NCI-H2081 treated with DMSO at 0.1 percent for 48 hours (cell line): ENCODE measurements at places on chromosomes 4 and X.

DNA sequence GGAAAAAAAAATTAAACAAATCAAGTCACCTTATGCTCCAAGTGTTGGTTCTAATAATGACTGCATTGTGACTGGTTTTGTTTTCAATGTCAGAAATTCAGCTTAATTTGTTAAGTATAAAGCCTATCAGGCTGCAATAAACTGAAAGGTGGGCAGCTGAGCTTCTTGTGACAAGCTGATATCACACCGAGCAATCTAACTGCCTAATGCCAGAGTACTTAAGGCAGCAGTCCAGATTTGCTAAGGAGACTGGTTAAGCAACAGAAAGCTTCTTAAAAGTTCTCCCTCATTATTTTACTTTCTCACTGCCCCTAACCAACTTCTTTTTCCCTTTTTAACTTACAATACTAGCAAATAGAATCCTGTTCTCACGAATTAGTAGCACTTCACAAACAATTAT is 201.0 kb downstream of the MAB21L2 start:
- DNase-seq, result no peak

DNA sequence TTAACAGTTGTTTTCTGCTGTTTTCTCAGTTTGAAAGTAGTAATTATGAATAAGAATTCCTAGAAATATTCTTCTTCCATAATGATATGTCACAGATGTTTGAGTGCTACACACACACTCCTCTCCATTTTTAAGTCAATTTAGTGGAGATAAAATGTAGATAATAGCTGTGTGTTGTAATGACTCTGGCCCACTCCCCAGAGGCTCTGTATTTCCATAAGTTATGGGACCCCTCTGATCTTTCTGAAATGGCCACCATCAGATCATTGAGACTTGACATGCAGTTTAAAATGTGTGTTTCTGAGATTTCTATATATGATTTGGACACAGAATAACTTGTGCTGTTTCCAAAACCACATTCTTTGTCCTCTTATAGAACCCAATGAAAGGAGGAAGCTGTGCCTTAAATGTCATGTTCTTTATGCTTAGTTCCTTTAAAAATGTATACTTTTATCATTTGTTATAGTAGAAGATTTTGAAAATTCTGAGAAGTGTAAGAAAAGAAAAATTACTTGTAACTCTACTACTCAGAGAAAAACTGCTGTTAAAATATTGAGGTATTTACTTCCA is 46.4 kb downstream of the GAB1 start:
- no peak for DNase-seq

- no peak for DNase-seq
Measured at GRCh38 chr4:76301775-76302162, 4.8 kb upstream of the STBD1 start.

- no peak for DNase-seq
Measured at GRCh38 chr4:113643505-113643904, 118.0 kb downstream of the CAMK2D start.

DNA sequence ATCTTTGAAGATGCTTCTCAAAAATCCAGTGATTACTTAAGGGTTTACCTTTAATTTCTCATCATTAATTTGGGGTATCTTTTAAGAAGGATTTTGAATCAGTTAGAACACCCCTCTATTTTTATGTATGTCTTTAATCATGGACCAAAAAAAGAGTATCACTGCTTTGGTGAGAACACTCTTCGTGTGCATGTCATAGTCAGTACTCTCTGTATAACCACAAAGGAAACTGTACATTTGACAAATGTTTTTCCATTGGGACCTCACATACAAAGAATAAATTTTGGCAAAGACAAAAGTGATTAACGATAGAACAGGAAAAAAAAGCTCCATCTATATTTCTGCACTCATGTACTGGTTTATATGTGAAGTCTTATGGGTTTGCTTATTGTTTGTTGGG is 31.3 kb downstream of the FAM241A start:
- no peak for DNase-seq

- DNase-seq, result no peak
Measured at GRCh38 chrX:38220415-38221390, at the start of gene SRPX. Gene SRPX (minus strand): TSS chrX:38220871. CDS start chrX:38220792, 79 bp downstream.

DNA sequence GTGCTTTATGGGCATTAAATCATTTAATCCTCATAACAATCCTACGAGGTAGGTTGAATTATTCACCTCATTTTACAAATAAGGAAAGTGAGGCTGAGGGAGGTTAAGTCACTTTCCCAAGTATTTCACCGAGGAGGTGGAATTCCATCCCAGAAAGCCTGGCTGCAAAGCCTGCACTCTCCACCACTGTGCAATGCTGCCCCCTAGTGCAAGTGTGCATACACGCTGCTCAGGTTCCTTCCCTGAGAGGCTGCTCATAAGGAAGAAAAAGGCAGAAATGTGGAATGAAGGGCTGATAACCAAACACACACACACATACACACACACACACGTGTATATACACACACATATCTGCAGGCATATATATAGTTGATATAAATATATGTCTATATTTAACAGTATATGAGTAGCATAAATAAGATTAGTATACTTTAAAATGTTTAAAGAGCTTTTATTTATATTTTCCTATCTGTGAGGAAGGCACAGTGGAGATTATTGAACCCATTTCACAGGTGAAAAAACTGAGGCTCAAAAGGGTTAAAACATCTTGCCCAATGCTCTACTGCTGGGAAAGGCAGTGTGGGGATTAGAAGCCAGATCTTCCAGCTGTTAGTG is 714.5 kb upstream of the TENM3 start:
- DNase-seq, result no peak

GRCh38 chrX:139844163-139844562 is 88.7 kb downstream of the ATP11C start:
- no peak for DNase-seq

- no peak for DNase-seq
Measured at GRCh38 chr4:122665161-122665929, 44.5 kb upstream of the IL21 start.

- DNase-seq, result no peak
Measured at GRCh38 chrX:20500949-20501348, 234.2 kb upstream of the RPS6KA3 start.

GRCh38 chr4:22962295-22962694 is 269.6 kb downstream of the GBA3 start:
- DNase-seq, result no peak

GRCh38 chr4:40788331-40788730 is 38.6 kb downstream of the NSUN7 start:
- DNase-seq, result no peak

- DNase-seq, result no peak
Measured at GRCh38 chr4:3436798-3437581, 4.8 kb upstream of the HGFAC start.

GRCh38 chrX:132563976-132564375 is 75.1 kb upstream of the MBNL3 start:
- DNase-seq, result no peak

DNA sequence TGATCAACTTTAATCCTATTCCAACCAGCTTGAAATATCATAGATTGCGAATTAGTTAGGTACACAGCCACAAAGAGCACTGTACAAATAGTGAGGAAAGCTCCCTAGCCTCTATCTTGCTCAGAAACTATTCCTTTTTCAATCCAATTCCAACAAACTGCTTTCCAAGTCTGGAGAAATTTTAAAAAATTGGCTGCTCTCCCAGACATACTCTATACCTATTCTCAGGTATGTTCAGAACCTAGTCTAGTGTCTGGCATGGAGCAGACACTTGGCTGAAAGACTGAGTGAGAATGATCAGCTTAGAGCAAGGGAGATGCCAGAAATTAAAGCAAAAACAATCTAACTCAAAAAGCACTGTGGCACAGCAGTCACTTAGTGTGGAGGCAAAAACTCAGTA is 105.9 kb downstream of the SLC10A7 start:
- no peak for DNase-seq

DNA sequence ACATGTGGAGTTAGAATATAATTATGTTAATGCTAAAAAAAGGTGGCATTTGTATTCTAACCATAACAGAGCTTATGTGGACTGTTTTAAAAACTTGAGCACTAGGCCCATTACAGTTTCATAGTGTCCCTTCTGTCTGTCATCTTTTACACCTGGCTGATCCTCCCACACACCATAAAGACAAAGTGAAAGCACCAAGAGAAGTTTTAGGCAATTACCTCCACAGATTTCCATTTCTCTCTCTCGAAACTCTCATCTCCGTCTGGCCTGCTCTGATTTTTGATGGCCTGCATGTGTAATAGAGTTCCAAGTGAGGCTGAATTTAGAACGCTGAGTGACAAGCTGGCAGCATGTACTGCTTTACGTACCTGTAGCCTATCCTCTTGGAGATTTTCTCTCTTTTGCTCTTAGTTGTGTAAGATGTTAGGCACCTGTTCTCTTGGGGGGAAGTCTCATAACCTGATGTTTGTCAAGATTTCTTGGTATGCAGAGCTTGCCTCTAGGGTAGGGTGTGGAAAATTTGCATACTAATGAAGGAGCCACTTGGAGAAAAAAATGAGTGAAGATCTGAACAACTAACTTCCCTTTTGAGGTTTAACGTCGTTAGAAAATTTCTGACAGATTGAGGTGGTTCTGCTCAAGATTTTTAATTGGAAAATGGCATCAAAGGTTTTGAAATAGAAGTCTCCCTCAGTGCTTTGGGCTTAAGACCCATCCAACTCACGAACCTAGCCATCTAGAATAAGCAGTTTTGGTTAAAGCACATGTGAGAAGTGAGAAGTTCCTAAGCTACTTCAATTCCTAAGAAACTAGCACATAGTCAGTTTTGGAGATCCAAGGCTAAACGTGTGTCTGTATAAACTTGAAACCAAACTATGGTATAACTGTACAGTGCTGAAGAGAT is 57.6 kb upstream of the RAP1GDS1 start:
- DNase-seq, result no peak

DNA sequence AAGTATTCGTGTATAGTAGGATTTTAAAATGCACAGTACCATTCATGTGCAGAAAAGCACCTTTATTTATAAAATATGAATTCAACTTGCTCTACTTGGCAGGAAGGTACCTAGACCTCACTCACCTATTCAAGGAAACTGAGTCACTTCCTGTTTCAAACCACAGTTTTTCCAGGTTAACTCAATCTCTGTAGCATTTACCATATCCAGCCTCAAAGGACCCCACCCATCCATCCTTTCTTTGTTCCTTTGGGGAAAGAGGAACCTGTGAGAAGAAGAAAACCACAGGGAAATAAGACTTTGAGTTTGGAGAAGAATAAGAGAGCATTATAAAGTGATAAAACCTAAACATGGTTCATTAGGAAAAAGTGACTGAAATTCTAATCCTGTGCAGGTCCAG is 250.7 kb downstream of the CBR4 start:
- DNase-seq, result no peak

DNA sequence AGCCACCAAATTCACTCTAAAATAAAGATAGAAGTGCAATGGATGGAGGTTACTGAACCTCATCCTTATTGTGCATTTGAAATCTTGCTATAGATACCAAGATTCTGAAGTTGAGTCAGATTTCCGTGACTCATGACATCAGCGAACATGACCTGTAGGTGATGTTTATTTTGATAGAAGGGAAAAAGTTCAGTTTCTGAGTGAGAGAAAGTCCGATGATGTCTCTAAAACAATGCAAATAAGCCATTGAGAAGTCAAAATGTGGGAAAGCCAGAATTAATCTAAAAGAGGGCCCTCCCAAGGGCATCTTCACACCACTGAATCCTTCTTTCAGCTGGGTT is 20.0 kb downstream of the PHOX2B start:
- DNase-seq, result no peak

- DNase-seq, result no peak
Measured at GRCh38 chrX:148624951-148625474, 124.6 kb downstream of the AFF2 start.

DNA sequence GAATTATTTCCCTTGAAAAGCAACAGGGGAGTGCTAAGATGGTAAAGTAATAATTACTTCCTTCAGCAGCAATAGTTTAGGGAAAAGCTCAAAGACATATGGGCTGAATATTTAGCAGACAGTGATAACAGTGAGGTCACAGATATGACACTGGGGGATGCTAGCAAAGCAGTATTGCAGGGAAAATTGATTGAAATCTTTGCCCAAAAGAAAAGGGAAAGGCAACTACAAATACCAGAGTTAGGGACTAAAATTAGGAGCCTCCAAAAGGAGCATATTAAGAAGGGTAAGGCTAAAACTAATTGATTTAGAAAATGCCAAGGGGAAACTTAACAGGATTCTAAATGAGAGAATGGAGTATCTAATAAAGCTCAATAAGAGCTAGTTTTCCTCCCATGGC is 1191.3 kb upstream of the TENM3 start:
- no peak for DNase-seq

GRCh38 chrX:20372533-20372932 is 105.8 kb upstream of the RPS6KA3 start:
- no peak for DNase-seq

DNA sequence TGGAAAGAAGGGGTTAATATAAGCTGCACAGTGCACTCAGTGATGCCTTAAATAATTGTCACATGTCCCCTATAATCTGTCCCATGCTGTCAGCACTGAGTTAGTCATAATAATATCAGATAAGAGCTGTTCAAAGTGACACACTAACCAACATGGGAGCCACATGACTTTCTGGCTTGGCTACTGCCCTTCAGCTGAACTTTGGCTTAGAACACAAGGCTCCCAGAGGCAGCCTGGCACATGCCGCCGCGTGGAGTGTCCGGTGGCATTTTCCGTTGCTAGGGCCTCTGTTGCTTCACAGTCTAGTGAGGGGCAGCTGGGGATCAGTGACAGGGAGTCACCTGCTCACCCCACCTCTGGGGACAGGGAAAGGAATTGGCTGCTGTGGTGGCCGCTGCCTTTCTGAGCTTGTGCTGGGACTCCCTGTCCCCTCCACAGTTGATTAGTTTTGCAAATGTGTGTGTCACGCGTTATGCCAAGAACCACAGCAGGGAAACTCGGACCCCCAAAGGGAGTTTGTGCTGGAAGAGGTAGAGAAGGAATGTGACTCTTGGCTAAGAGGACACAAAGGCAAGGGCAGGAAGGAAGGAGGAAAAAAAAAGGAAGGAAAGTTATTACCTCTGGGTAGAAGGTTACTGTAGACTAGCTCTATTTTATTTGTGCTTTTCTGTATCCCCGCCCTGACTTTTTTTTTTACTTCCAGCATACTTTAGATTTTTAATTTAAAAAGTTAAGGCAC is 41.1 kb upstream of the PPARGC1A start:
- no peak for DNase-seq

DNA sequence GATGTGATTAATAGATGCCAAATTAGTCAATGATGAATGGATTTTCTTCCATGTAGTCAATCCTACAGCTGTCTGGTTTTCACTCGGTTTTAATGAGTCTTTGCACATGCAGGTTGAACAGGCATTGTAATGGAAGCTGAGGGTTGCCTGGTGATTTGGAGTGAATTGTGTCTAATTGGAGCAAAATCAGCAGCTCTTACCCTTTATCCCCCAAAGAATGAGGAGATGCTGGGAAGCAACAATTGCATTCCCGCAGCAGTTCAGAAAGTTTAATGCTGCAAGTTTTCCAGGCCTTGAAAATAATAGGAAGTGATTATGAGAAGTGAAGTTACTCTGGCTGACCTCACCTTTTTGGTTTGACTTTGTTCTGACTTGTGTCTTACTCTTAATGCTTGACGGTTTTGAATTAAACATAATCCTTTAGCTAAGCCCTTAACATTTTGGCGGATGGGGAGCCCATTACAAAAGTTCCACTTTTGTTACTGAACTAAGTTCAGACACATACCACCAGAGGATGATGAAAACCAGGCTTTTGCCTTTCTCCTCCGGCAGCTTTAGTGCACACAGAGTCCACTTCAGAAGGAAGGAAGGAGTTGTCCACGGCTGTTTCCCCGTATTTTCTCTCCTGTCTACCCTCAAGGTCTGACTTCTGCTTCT is 78.8 kb upstream of the TBC1D9 start:
- no peak for DNase-seq
